ENCODE measurements at places on chromosomes 1 and 21.

DNA sequence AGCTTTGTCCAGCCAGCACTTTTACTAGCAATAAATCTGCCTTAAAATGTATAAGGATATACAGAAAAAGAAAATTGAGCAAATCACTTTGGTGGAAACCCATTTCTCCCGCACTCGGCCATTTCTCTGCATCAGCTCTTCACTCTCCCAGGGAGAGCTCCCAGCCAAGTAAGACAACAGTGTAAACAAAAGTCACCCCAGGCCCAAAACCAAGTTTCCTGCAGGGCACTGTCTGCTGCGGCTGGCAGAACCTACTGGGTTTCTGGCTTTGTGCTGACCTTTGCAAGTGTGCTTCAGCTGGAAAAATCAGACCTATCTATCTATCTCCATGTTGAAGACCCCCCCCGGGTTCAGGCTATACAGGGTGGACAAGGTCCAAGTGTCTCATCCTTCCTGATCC is 476.7 kb upstream of the CAMK1G start:
- no peak for DNase-seq

- DNase-seq, result no peak
Observed at GRCh38 chr1:93851327-93851712, 27.7 kb downstream of the DNTTIP2 start.

DNA sequence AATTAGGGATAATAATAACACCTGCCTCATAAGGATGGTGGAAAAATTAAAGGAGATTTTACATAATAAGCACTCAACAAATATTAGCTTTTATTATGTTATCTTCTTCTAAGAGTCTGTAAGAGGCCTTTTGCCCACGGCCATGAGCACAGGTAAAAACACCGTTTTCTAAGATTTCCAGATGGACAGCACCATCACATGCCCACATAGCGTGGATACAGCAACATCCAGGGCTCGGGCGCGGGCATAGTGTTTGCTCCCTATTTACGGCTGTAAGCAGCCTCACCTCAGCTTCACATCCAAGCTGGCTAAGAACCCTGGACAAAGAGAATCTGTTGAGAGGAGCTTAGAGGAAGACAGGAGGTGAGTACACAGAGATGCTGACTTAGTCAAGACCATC is 216.4 kb upstream of the IRF2BP2 start:
- DNase-seq, result no peak

GRCh38 chr1:161238039-161238473 is at the start of gene NR1I3:
TSS of gene NR1I3 (minus strand) at chr1:161238203. CDS start at chr1:161236565, 1,638 bp downstream.
- DNase-seq, result peak; percentile 10

DNA sequence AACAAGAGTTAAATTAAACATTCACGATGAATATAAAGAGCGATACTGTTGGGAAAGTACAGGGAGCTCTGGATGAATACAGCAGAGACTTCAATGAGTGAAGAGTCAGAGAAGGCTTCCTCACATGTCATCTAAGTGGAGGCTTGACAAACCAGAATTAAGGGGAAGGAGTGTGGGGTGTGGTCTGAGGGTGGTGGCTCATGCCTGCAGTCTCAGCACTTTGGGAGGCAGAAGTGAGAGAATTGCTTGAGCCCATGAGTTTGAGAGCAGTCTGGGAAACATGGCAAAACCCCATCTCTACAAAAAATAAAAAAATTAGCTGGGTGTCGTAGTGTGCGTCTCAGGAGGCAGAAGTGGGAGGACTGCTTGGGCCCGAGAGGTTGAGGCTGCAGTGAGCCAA is 8.7 kb downstream of the SDHB start:
- DNase-seq, result no peak

GRCh38 chr1:29332204-29332603 is 95.9 kb downstream of the PTPRU start:
- peak; percentile 37 for DNase-seq
